ENCODE measurements at places on chromosomes 5 and 9.

- no peak for DNase-seq
Observed at GRCh38 chr5:66406761-66407336, 189.3 kb upstream of the MAST4 start.

DNA sequence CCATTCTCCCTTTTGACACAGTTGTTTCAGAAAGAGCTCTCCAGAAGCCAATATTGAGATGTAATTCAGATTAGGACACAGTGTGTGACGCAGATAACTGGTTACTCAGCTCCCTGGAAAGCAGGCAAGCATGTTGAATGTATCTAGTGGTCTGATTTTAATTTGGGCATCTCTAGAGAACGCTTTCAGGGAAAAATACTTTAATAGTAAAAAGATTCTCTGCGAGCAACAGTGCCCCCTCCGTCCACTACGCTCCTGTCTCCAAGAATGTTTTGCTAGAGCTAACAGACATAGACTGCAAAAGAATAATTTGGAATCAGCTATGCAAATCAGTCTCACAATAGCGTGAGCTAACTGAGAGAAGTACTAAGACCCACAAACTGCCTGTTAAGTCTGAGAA, 23.3 kb downstream of the CFAP90 start:
- DNase-seq = no peak

- DNase-seq = no peak
Observed at GRCh38 chr5:139763930-139764791, 31.4 kb upstream of the PSD2 start.

DNA sequence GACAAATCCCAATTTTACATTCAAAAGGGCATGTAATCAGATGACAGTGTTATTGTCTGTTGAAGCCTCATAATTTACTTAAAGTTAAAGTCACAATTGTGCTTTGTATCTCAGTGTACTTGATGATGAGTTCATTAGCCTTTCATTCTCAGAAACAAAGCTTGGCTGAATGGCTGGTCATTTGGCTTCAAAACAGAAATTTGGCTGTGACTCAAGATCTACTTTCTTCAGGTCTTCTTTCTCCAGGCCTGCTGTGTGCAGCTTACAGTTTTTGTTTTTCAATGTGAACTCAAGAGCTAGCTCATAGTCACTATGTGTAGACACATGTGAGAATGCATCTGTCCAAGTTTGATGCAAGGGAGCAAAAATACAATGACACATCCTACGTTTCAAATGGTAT, 2003.6 kb upstream of the WWC1 start:
- DNase-seq = no peak

DNA sequence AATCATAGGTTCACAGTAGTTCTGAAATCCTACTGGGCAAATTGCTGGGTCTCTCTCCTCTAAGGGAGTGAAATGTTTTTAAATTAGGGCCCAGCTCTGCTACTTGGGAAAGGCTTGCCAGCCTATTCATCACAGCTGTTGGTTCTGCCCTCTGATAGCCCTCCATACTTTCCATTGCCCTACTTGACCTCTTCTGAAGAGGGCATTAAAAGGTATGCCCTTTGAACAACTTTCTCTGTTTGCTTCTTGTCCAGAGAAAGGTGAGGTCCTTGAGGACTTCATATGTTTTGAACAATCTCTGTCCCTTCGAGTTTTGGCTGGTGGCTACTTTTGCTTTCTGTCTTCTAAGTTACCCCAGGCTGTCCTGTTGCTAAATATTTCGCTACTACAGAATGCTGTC, 62.3 kb upstream of the JAK2 start:
- DNase-seq = no peak

- no peak for DNase-seq
Observed at GRCh38 chr5:171927345-171927941, 79.0 kb downstream of the FBXW11 start.

DNA sequence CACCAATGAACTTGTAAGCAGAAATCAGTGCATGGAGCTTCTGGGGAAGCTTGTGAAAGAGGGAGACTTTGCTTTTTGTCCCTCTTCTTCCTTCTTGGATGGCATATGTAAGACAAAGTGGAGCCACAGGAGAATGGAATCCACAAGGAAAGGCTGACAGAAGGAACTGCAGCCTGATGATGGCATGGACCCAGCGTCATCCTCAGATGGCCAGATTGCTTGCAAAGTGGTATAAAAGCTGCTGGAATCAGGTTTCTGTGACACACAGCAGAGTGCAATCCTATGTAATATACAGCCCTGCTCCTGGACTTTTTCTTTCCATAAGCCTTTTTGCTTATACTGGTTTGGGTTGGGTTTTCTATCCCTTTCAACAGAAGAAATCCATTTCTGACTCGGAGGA, 31.4 kb upstream of the SPARC start:
- no peak for DNase-seq

DNA sequence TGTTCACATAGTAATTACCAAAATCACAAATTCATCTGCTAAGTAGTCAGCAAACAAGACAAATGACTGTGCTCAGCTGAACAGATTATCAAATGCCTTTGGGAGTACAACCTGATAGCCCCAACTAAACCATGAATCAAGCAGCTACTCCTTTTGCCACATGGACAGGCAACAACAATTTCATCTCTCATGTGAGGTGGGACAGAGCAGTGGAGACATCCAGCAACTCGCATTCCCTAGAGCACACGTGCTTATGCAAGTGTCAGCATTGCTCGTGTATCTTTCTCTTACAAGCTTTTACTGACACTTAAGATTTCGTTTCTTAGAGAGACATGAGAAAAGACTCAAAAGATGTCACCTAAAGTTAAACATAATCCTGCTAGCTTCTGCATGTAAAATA, 42.7 kb upstream of the PPP2R2B start:
- DNase-seq = no peak
